Epithelial cell of proximal tubule (primary cell): ENCODE measurements at places on chromosomes 5 and 9. TPM values are rescaled to one million over a fixed set of nuclear protein-coding genes. Genes with fewer than 3 reads are reported as not detected.

Gene SLC9A3
- total RNA-seq: 1.3 and 3.2 TPM in 2 replicates

Gene CFAP90
- 1.2 TPM in 1 of 2 replicates, not detected in the other for total RNA-seq

Gene ACOT12
- not detected in 2 replicates for total RNA-seq

Gene SPACA9
- 2.0 and 5.2 TPM in 2 replicates for total RNA-seq

Gene ERP44
- 7.8 and 9.8 TPM in 2 replicates for total RNA-seq

Gene SHC3
- 4.1 and 5.1 TPM in 2 replicates for total RNA-seq

Gene SH3TC2
- total RNA-seq: 2.3 and 2.7 TPM in 2 replicates

Gene TYRP1
- total RNA-seq: not detected in 2 replicates

Gene MSMP
- total RNA-seq: not detected in 2 replicates

Gene NDUFS4
- 113 and 129 TPM in 2 replicates for total RNA-seq

Gene ZBTB6
- total RNA-seq: 6.9 and 9.3 TPM in 2 replicates

Gene PGM5
- total RNA-seq: 1.2 TPM in 1 of 2 replicates, not detected in the other

Gene CYSRT1
- total RNA-seq: 0.17 and 0.94 TPM in 2 replicates

Gene ANGPTL2
- 1.1 and 1.7 TPM in 2 replicates for total RNA-seq

Gene SYNPO
- total RNA-seq: 0.43 and 1.4 TPM in 2 replicates

Gene OXCT1
- total RNA-seq: 22.0 and 29.2 TPM in 2 replicates

Gene LCN10
- total RNA-seq: not detected in 2 replicates

Gene SGCD
- total RNA-seq: 0.06 TPM in 1 of 2 replicates, not detected in the other

Gene PCDHB13
- 0.23 and 0.29 TPM in 2 replicates for total RNA-seq

Gene ABCA1
- total RNA-seq: 8.9 and 13.7 TPM in 2 replicates

Gene RANBP17
- total RNA-seq: 3.3 and 15.0 TPM in 2 replicates

Gene PCDHA3
- 0.06 TPM in 1 of 2 replicates, not detected in the other for total RNA-seq

Gene FOXD4L4
- total RNA-seq: not detected in 2 replicates

Gene ALDH1A1
- total RNA-seq: 0.87 and 1.6 TPM in 2 replicates

Gene LCN2
- total RNA-seq: 45.7 and 106 TPM in 2 replicates

Gene TMC1
- total RNA-seq: not detected in 2 replicates

Gene CDO1
- 1.7 and 2.1 TPM in 2 replicates for total RNA-seq

Gene PCDHA13
- total RNA-seq: not detected in 2 replicates

Gene STXBP1
- 12.4 and 14.6 TPM in 2 replicates for total RNA-seq

Gene GARIN3
- total RNA-seq: not detected in 2 replicates

Gene STKLD1
- 1.3 TPM in 1 of 2 replicates, not detected in the other for total RNA-seq

Gene AGTPBP1
- total RNA-seq: 15.5 and 21.0 TPM in 2 replicates

Gene SPINK6
- not detected in 2 replicates for total RNA-seq

Gene LHX3
- not detected in 2 replicates for total RNA-seq

Gene VCAN
- total RNA-seq: 185 and 323 TPM in 2 replicates
